ENCODE measurements at places on chromosomes 12 and 14.

DNA sequence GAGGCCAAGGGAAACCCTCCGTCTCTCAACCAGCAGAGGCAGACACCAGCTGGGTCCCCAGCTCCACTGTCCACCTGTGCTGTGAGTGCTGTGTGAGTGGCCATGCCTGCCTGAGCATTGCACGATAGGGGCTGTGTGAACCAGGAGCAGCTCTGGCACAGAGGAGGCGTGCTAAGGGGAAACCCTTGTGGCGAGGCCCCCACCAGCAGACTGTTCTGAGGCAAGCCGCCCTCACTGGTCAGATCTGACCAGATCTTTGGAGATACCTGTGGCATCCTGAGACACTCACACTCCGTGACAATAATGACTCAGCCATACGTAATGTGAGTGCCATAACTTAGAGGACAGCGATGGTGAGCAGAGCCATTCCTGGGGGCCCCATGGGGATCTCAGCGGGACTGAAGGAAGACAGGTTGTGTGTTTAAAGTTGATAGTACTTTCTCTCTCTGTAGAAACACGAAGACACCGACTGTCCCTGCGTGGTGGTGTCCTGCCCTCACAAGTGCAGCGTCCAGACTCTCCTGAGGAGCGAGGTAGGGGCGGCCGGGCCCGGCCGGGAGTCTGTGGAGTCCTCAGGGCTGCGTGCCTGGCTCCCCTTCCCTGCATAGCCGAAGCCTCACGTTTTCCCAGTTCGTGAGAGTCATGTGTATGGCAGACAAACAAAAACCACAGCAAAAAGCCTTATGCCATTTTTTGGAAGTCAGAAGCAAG is 36.6 kb upstream of the AMN start:
- no peak for DNase-seq

DNA sequence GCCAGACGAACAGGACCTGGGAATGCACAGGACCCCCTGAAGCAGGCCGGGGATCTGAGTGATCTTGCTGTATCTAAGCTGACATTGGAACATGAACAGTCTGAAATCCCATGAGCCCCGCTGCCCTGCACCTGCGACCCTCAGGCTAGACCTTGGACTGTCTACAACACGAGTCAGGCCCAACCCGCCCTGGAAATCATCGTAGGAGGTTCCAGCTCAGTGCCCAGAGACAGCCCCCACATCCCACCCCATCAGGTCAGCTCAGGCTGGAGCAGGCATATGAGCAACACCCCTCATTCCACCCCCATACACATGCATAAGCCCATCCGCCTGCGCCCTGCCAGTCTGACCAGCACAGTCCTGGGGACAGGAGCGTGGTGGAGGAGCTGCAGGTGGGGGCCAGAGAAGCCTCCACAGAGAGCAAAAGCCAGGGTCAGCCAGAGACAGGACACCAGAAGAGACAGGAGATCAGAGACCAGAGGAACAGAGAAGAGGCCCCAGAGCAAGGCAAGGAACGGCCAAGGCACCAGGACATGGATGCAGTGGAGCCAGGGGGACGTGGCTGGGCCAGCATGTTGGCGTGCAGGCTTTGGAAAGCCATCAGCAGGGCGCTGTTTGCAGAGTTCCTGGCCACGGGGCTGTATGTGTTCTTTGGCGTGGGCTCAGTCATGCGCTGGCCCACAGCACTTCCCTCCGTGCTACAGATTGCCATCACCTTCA is at the start of gene AQP6:
Gene AQP6 (plus strand): TSS at position 307 of the 720 bp plus-strand sequence. CDS start 227 bp downstream, at position 534.
- DNase-seq = no peak

- DNase-seq = no peak
Measured at GRCh38 chr12:122887819-122888212, 8.1 kb downstream of the VPS37B start.

- no peak for DNase-seq
Measured at GRCh38 chr14:33805593-33805992, 145.3 kb downstream of the EGLN3 start.

- DNase-seq = no peak
Measured at GRCh38 chr12:1094714-1095113, 103.7 kb downstream of the ERC1 start.

- no peak for DNase-seq
Measured at GRCh38 chr12:51751661-51752060, 96.9 kb downstream of the FIGNL2 start.

DNA sequence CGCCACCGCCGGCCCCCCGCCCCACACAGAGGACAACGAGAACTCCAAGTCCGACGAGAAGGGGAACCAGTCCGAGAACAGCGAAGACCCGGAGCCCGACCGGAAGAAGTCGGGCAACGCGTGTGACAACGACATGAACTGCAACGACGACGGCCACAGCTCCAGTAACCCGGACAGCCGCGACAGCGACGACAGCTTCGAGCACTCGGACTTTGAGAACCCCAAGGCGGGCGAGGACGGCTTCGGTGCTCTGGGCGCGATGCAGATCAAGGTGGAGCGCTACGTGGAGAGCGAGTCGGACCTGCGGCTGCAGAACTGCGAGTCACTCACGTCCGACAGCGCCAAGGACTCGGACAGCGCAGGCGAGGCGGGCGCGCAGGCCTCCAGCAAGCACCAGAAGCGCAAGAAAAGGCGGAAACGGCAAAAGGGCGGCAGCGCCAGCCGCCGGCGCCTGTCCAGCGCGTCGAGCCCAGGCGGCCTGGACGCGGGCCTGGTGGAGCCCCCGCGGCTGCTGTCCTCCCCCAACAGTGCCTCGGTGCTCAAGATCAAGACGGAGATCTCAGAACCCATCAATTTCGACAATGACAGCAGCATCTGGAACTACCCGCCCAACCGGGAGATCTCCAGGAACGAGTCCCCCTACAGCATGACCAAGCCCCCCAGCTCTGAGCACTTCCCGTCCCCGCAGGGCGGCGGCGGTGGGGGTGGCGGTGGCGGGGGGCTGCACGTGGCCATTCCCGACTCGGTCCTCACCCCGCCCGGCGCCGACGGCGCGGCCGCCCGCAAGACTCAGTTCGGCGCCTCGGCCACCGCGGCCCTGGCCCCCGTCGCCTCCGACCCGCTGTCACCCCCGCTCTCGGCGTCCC is 150.9 kb downstream of the EGLN3 start:
- DNase-seq = no peak

- no peak for DNase-seq
Measured at GRCh38 chr12:52156311-52156710, 35.5 kb downstream of the KRT80 start.

DNA sequence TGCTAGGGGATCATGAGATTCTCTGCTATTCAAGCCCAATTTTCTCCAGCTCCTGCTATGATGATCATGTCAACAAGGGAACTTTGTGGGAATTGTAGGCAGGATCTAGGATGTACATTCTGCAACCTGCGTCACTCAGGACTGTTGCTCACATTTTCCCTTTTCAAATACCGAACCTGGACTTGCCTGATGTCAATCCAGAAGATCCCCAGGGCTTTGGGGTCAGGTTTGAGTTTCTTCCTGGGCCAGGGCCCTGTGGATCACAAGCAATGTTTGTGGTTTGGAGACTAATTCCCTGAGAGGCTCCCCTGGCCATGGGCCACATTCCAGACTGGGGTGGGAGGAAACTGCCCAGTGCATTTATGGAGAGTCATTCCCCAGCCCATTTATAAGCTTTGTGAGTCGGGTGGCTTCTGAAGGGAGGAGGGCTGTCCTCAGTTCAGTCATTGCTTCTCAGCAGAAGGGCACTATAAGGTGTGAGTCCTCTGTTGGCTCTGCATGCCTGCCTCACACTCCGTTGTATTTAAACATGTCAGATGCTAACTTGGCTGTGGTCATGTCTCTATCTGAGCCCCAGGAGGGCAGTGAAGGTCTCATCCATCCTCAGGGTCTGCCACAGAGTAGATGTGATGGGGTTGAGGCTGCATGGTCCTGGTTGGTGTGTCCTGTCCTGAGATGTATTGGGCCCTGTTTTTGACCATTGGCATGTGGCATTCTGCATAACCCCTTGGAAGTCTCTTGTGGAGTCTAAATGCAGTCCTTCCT is 6.5 kb downstream of the KRT86 start:
- DNase-seq = no peak

- no peak for DNase-seq
Measured at GRCh38 chr12:87813476-87814234, 215.5 kb downstream of the C12orf50 start.

- DNase-seq = no peak
Measured at GRCh38 chr14:78164226-78164853, 5.8 kb upstream of the NRXN3 start.

DNA sequence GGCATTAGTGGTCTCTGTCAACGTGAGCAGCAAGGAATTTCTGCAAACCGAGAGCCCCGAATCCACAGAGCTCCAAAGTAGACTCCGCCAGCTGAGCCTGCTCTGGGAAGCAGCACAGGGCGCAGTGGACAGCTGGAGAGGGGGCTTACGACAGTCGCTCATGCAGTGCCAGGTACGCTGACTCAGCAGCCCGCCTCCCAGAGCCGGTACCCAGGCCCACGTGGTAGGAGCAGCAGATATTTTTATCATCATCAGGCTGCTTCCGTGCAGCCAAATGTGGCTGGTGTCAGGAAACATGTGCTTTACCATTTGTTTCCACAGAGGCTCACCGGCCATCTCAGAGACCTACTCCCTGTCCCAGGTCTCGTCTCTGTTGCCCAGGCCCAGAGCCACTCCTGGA is 73.7 kb downstream of the ESR2 start:
- no peak for DNase-seq

- no peak for DNase-seq
Measured at GRCh38 chr12:97924122-97924521, 461.5 kb downstream of the RMST start.

DNA sequence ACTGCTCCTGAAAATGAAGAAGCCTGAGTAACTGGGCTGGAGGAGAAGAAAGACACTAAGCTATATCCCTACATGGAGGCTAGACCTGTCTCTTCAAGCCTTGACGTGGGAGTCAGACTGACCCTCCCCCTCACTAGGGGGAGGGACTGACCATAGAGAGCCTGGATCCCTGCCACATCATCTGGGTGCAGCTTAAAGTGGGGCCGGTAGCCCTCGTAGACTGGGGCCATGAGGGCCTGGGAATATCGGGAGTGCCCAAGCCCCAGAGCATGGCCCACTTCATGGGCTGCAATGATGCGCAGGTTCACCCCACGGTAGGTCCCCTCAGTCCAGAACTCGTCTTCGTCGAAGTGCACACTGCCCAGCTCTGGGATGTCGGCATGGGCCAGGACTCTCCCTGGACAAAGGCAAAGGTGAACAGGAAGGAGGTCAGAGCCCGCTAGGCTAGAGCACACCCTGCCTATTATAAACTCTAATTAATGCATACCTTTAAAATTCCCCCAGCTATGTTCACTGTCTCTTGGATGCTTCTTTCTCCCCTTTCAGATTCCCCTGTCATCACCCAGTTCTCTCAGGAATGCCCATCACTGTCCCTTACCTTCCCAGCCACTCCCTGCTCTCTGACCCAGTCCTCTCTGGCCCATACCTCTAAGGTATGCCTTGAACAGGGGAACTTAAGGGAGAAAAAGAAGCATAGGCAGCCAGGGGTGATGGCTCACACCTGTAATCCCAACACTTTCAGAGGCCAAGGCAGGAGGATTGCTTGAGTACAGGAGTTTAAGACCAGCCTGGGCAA is 3.2 kb downstream of the MMP19 start:
- DNase-seq = no peak

GRCh38 chr12:67669934-67670631 is 21.5 kb downstream of the DYRK2 start:
- no peak for DNase-seq

GRCh38 chr12:67042697-67043131 is 226.4 kb upstream of the CAND1 start:
- no peak for DNase-seq

- no peak for DNase-seq
Measured at GRCh38 chr14:52055167-52055566, 13.7 kb downstream of the NID2 start.

- no peak for DNase-seq
Measured at GRCh38 chr12:77352946-77353345, 287.6 kb upstream of the E2F7 start.

DNA sequence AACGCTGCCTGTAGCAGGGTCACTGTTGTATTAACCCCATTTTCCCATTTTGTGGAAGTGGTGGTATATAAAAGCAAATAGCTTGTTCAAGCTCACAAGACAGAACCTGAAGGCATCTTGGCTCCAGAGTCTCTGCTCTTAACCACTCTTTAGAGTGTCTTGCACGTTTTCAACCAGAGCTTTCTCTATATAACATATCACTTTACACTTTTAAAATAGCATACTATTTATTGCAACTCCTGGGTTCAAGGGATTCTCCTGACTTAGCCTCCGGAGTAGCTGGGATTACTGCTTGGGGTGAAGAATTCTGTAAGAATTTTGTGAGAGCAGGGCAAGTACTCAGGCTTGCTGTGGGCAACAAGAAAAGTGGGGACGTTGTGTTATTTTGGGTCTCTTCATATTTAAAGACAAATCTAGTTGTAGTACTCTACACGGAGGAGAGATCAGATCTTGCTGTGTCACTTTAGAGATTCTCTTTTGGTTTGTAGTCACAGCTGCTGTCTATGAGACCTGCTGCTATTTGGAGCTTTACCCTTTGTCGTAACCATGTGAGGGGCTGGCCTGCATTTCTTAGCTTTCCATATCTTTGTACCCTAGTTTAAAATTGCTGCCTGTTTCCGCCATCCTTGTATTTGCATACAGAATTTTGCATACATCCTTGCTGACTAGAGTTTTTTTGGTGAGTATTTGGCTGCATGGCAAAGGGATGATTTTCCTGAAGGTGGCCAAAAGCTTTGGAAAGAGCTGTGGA is 40.7 kb downstream of the WDR20 start:
- DNase-seq = no peak

- no peak for DNase-seq
Measured at GRCh38 chr12:42240131-42240750, 2.2 kb upstream of the YAF2 start.

DNA sequence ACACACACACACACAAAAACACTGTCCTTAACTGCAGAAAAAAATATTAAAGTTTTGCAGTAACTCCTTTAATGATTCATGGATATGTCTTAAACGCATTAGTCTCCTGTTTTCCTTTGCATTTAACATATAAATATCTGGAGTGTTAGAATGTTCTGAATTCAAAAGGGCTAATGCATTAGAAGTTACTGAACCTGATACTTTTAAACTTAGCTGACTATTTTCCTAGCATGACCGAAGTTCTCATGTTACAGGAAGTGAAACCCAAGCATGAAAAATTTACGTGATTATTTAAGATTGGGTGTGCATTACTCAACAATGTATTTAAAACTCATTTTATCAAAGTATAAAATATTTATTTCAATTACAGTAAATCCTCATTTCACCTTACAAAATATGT is 791.2 kb downstream of the FLRT2 start:
- no peak for DNase-seq

DNA sequence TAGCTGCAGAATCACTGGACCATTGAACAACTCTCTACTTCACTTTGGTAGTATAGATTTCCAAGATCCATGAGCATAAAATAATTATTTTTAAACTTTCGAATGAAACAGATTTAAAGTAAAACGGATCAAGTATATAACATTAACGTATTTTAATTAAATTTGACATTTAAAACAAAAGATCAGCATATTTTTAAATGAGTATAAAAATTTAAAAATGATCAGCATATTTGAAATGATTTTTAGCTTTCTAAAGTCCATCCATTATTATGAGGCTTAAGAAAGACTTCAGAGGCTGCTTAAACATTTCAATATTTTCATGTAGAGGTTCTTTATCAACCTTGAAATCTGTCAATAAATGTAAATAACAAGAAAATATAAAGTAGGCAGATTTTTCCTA is 5.2 kb upstream of the USP15 start:
- DNase-seq = no peak
